AG20443 (cell line): ENCODE measurements at places on chromosomes 6 and 20.

- DNase-seq: peak; percentile 30
Measured at GRCh38 chr6:122845916-122846612, 57.0 kb downstream of the SMPDL3A start.

DNA sequence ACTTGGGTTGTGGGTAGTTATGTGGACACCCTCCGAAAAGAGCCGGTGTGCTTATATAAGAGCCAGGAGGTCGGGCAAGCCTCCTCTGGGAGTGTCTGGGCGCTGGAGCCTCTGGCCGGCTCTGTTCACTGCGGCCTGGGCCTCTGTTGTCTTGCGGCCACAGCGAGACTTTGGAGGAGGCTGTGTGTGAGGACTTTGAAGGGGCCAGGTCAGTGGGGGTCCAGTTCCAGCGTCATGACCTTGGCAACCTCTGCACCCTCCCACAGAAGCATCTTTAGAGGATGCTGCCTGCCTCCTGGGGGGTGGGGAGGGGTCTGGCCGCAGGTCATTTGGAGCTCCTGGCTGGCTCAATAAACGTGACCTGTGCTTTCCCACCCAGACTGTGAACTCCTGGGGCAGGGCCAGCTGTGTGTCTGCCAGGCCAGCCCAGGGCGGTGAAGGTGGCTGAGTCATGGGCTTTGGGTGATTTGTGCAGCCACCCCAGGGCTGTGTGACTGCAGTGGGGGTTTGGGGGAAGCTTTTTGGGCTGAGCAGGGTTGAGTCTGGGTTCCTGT lies 1.2 kb downstream of the TCEA2 start:
- peak; percentile 84 for DNase-seq

DNA sequence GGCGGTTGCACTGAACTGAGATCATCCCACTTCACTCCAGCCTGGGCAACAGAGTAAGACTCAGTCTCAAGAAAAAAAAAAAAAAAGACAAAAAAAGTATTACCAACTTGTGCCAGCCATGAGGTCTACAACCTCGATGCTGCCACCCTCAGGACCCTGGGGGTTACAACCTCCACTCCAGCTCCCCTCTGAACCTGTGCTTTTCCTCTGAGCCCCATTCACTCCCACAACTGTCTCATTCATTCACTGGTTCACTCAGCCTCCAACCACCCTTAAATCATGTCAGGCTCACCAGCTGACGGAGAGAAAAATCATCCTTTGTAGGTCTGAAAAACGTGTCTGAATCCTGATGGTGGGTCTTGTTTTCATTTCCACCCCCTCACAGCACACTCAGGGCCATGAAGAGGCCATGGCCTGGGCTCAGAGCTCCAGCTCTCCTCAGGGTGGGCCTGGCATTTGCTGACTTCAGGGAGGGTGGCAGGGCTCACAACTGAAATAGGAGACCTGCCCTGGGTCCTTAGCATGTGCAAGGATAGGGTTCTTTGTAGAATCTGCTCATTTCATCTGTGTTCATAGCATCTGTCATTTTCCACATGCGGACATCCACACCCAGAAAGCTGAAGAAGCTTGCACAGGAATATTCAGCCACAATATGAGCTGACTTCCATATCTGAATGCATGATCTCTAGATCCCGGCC lies 1.9 kb upstream of the ULBP1 start:
- no peak for DNase-seq

DNA sequence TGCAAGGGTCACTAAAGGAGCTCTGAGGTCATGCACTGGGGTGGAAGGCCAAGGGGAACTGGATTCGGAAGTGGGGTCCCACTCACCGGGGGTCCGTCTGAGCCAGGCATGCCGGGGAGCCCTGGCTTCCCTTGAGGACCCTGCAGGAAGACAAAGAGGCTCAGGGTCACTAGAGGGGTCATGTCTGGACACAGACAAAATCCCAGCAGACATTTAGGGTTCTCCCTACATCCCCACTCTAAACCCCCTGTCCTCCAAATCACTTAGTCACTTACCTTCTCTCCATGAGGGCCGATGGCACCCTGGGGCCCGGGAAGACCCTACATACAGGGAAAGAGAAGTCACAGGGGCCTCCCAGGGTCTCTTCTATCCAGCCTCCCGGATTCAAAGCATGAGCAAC lies 15.4 kb downstream of the COL11A2 start:
- DNase-seq: no peak

- DNase-seq: no peak
Measured at GRCh38 chr20:38246357-38247165, 14.0 kb downstream of the KIAA1755 start.

GRCh38 chr6:95596021-95596420 lies 18.7 kb downstream of the MANEA start:
- DNase-seq: no peak

GRCh38 chr6:87274660-87275274 lies 47.6 kb upstream of the SMIM8 start:
- peak; percentile 83 for DNase-seq

DNA sequence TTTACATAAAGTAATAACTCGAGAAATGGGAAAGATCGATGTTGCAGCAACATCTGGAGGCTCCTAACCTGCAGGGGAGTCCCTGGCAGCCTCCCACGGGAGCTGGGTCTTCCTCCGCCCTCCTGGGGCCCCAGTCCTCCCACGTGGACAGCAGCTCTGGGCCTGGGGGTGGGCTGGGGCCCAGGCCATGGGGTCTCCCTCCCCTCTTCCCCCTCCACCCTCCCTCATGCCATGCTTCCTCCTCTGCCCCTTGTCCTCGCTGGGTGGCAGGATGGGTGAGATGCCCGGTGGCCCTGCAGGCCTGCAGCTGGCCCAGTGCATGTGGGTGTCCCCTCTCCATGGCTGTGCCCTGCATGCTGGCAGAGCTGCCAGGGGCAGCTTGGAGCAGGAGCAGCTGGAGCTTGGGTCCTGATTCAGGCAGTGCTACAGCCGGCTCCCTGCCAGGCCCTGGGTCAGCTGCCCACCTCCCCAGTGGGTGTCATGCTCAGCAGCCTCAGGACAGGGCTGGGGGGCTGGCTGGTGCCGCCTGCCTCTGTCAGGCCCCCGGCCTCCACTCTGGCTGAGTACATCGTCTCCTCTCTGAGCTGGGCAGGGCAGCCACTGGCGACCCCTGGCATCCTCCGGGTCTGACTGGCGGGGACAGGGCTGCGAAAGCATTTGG lies 48.9 kb upstream of the BHLHE23 start:
- no peak for DNase-seq
